Pancreas (tissue), 10 donors: ENCODE measurements at places on chromosomes 2 and 18.

DNA sequence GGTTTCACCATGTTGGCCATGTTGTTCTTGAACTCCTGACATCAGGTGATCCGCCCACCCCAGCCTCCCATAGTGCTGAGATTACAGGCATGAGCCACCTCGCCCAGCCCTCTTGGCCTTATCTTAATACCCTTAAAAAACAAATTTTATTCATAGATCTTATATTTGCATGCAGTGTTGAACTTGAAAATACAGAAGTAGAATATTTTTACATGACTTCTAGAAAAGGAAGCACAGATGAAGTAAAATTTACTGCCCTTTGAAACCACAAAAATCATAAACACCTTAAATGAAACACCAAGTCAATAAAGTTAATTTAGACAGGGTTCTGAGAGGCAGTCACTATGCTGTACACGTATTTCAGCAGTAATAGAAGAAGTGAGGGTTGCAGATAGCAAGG lies 145.7 kb downstream of the CERS6 start:
- no peak for DNase-seq

- DNase-seq, result no peak
These were observed 160.2 kb downstream of the HNMT start for GRCh38 chr2:138124521-138124920.

GRCh38 chr2:234674781-234675201 lies 177.9 kb upstream of the ARL4C start:
- no peak for DNase-seq

DNA sequence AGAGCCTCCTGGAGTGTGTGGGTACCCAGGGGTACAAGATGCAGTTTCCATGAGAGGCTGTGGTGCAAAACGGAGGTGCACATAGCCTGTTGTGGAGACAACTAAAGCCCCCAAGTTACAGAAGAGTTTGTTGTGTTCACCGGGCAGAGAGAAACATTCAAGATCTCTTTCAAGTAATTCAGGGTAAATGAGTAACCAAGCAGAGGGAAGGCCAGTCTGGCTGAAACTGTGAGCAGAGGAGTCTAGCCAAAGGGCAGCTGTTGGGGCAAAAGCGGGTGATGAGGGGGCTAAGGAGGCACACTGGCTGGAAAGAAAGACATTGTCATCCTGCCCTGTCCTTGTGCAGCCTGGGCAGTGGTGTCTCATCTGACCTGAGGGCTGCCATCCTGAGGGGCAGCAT lies 52.0 kb downstream of the CXCR4 start:
- DNase-seq, result no peak

GRCh38 chr18:59706499-59706898 lies 9.3 kb upstream of the CCBE1 start:
- DNase-seq, result no peak

DNA sequence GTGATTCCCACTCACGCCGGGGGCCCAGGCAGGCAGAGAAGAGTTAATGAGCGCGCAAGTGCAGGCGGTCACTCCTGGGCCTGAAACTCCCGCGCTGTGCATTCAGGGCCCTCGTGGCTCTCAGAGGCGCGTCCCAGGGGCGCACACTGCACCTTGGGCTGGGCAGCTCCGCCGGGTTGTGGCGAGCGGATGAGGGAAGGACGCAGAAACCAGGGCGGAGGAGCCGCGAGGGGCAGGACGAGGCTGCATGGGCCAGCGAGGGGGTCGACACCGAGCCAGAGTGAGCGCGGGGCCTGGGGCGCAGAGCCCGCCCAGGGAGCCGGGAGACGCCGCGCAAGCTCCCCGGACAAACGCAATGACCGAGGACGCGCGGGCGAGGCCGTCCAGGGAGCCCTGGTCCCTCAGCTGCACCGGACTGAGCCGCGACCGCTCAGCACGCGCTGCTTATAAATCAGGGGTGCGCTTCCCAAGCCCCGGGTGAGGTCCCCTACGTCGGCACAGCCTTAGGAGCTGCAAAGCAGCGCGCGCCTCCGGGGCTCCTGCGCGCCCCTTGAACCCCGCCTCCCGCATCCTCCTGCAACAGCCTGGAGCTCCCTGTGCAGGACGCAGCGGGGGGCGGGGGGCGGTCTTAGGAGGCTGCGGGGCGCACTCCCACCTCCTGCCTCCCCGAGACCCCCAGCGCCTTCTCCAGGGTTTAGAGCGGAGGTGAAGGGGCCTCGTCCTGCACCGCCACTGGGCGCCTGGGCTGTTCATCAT lies 180.2 kb upstream of the ALKAL2 start:
- DNase-seq, result no peak

- DNase-seq, result no peak
These were observed 45.3 kb downstream of the KLHL29 start for GRCh38 chr2:23430263-23430662.

DNA sequence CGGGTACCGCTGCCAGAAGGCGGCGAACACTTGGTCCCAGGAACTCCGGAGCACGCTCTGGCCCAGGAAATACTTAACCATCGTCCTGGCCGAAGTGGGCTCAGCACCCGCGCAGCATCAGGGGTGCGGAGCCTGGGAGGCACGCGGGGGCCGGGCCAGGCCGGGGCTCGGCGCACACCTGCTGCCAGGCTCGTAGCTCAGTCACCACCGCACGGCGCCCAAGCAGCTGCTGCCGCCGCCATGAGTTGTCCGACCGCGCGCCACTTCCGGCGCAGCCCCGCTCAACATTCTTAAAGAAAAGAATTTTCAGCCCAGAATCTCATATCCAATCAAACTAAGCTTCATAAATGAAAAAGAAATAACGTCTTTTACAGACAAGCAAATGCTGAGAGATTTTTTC lies 34.0 kb downstream of the MDH1 start:
- no peak for DNase-seq
